ENCODE measurements at places on chromosomes 11 and 22.

- no peak for DNase-seq
Measured at GRCh38 chr11:64353715-64354506, 5.1 kb upstream of the RPS6KA4 start.

DNA sequence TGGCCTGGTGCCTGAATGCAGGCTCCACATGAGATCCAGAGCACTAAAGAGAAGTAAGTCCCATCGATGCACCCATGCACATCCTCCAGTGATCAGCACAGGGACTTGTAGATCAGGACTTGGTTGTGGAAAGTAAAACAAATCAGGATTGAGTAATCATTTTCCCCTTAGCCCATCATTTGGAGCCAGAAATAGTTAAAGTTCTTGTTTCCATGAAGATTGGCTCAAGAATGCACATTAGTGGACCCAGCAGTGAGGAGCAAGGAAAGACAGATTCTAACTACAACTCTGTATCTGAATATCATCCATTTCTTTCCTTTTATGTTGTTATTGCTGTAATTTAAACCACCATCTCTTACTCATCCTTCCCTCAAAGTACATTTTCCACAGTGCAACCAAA is 19.1 kb downstream of the CCDC83 start:
- no peak for DNase-seq

DNA sequence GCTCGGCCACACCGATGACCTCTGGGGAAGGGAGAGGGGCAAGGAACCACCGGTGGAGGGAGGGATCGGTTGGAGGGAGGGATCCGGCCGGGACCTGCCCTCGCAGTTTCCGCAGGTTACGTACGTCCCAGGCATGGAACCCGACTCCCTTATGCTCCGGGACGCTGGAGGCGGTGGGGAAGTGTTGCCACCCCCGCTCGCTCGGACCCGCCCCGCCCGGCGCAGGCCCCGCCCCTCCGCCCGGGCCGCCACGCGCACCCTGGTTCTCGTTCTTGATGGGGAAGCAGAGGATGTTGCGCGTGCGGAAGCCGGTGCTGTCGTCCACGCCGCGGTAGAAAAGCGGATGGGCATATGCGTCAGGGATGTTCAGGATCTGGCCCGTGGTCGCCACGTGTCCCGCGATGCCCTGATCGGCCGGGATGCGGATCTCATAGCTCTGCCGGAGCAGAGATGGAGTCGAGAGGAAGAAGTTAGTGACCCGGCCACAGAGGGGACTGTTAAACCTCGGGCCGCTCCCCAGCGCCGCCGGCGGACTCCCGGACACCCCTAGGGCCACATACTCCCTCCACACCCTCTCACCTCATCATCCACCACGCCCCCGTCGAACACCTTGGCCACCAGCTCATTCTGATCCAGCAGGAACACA is 89.8 kb downstream of the PDE2A start:
- DNase-seq, result no peak

DNA sequence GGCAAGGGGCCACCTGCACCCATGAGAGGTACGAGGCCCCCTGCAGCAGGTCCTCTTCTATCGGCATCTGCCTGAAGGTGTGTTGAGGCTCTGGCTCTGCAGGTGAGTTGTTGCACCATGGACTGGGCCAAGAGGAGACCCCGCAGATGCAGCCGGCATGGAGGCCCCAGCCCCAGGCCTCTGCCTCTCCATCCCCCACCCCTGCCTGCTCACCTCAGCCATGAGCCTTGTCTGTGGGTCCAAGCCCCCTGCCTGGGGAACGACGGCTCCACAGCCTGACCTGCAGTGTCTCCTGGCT is 1386.2 kb downstream of the BRD1 start:
- DNase-seq, result no peak

GRCh38 chr22:46576556-46577367 is 39.3 kb upstream of the CELSR1 start:
- DNase-seq, result no peak

DNA sequence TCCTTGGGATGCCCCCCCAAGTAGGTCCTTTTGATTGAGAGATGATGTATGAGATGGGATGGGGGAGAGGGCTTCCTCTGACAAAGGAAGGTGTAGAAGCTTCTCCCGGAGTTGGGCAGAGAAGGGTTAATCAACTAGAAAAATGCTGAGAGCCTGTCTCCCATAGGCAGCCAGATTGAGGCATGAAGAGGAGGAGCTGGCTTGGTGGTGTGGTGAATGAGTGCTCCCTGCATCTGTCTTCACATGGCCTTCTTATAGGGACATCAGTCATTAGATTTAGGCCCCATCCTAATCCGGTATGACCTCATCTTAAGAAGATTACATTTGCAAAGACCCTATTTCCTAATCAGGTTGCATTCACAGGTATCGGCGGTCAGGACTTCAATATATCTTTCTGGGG is 61.1 kb downstream of the NFAM1 start:
- DNase-seq, result no peak

DNA sequence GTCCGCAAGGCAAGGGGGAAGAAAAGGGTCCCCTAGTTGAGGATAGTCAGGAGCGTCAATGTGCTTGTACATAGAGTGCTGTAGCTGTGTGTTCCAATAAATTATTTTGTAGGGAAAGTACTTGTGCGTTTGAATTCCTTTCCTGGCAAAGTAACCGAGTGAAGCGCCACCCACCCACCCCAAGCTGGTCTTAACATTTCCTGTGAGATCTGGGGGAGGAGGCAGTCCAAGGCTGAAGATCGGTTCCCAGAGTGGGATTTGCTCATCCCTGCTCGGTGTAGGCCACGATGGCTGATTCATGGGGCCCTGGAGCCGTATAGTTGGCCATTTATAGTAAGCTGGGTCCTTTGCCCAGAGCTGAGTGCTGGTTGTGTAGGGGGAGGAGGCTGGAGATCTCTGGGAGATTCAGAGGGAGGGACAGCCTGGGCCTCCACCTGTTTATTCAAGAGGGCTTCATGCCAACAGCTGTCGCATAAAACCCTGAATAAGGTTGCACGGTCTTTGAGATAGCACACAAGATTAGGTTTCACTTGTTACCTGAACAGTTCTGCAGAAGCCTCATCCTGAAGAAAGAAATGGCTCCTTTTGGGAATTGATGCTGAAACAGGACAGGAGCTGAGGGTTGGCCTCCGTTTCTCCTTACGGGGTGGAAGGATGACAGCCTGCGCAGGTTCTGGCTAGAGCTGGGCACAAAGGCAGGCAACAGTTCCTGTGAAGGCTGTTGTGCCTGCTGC is 2.4 kb downstream of the ATF4 start:
- no peak for DNase-seq

DNA sequence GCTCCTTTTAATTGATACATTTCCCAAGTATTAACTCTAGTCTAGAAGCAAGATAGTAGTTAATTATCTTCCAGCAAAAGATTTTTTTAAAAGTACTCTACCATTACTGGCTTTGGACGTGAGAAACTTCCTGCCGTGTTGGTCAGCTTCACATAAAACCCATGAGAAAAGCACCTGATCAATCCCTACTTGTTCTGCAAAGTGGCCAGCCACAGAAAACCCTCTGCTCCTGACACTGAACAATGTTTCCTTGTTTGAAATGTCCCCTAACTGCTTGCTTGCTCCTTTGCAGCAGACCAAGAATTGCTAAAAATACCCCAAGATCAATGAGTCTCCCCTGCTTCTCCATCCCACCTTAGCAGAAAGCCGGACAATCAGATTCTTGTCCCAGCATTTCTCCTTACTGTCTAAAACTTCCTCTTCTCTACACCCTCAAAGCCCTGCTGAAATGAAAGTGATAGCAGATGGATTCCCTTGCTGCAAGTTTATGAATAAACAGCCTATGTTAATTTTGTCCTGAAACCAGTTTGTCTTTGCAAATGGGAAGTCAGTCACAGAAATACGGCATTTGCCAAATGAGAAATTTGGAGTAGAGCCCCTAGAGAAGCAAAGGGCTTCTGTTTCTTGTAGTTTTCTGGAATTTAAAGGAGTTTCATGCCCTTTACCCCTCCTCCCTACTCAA is 207.1 kb upstream of the ARHGAP20 start:
- no peak for DNase-seq

- no peak for DNase-seq
Measured at GRCh38 chr11:133078012-133078411, 454.3 kb downstream of the OPCML start.

All from hypothalamus (tissue), 51 donors.